ENCODE measurements at places on chromosomes 5 and 9.

DNA sequence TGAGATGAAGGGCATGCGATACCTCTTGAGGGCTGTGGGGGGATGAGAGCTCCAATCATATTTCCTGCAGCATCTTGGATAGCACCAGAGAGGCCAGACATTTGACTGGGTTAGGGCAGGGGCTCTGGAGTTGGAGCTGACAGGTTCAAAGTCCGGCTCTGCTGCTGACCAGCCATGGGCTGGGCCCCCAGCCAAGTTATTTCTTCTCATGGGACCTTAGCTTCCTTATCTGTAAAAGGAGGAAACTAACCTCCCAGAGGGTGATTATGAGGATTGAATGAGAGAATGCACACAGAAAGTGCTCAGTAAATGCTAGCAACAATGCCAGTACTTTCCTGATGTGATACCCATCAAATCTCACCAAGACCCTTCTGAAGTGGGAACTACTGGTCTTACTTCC, 65.2 kb upstream of the SLC25A51 start:
- DNase-seq = no peak

GRCh38 chr5:81878333-81878732, 93.5 kb upstream of the ATG10 start:
- DNase-seq = no peak

GRCh38 chr9:127776195-127776923, 2.1 kb downstream of the SH2D3C start:
- peak; percentile 67 for DNase-seq

DNA sequence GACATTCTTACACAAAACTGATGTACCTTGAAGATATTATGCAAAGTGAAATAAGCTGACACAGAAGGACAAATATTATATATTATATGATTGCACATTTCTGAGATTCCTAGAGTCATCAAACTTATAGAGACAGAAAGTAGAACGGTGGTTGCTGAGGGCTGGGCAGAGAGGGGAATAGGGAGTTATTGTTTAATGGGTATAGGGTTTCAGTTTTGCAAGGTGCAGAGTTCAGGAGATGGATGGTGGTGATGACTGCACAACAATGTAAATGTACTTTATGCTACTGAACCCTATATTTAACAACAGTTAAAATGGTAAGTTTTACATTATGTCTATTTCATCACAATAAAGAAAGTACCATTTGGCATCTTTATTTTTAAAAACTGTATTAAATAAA, 315.8 kb upstream of the POU5F2 start:
- no peak for DNase-seq

- no peak for DNase-seq
These were observed 39.3 kb upstream of the KIAA1958 start for GRCh38 chr9:112447283-112447761.

DNA sequence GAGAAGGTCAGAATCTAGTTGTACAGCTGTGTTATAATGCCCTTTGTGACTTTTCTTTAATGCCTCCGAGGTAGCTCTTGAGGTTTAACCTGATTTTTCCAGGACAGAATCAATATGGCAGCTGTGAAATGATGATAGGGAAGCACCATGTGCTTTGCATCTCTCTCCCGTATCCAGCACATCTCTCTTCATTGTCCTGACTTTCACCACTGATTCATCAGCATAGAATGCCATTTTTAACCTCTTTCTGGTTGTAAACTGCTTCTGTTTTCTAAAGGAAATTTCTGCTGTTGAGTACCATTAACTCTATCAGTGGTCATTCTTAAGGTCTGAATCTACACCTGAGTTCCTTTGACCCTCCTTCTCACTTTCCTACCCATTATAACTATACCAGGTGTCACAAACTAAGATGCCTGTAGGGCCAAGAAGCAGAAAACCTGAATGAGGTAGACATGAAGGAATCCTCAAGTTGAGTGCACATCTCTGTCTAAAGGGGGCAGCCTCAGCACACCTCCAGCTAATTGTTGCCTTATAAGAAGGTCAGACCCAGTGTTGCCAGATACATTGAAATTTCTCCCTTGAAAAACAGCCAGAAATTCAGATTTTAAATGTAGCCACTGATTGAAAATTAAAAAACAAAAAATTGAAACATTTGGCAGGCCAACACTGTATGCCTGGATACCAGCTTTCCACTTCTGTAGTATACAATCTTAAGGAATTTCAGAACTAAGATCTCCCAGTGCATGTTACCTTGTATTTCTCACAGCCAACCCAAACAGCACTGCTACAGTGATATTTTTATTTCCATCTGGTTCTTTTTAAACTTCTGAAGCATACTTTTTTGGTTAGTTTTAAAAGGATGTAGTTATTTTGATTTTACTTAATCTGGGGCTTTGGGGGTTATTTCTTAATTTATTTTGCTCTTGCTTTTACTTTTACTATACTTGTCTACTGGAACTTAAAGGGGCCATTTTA, 35.8 kb upstream of the TLX3 start:
- DNase-seq = no peak

DNA sequence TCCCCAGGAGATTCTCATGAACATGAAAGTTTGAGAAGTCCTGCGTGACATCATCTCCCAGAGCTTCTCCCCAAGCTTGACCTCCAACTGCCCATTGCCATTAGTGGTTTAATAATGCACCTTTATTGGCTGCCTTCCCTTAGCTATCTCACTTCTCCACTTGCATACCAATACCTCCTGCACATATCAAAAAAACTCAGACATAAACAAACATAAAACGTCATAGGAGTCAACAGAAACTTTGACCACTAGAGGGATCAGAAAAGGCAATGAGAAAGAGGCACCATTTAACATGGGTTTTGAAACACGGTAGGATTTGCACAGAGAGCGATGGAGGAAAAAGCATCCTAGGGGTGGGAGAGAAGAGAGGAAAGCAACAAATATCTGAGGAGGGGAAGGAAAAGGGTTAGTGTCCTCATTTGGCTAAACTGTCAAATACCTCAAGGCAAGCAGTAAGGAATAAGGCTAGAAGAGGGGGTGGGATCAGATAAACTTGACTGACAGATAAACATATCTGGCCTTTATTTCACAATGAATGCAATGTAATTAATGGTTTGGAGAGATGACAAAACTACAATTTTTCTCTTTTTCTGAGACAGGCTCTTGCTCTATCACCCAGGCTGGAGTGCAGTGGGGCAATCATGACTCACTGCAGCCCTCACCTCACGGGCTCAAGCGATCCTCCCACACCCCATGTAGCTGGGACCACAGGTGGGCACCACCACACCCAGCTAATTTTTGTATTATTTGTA, 27.0 kb downstream of the GNAQ start:
- no peak for DNase-seq

DNA sequence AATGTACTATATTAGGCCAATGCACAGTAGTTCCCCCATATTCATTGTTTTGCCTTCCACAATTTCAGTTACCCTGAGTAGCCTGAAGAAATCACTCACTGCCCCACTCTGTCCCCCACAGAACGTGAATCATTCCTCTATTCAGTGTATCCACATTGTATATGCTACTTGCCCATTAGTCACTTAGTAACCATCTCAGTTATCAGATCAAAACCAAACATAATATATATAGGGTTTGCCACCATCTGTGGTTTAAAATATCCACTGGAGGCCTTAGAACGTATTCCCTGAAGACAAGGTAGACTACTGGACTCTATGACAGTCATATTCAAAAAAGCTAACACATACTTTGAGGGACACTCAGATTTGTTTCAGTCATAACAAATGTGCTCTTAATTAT, 465.7 kb upstream of the RGMB start:
- DNase-seq = no peak

DNA sequence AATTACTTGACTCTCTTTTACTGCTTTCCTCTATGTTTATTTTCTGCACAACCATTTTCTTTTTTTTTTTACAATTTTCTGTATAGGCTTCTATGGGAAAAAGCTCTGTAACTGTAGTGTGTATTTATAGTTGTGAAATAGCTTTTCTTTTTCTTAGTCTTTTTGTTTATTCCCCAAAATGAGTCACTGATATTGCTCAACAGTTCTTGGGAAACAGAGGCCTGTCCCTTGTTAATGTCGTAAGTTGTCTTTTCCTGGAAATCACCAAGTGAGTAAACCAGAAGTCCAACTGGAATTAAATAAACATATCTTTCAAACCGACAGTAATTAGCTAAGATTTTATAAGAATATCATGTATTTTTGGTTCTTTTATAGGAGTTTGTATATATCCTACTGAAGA, 325.1 kb upstream of the PRR16 start:
- DNase-seq = no peak

- DNase-seq = no peak
These were observed 38.9 kb downstream of the CDH6 start for GRCh38 chr5:31232273-31232888.

DNA sequence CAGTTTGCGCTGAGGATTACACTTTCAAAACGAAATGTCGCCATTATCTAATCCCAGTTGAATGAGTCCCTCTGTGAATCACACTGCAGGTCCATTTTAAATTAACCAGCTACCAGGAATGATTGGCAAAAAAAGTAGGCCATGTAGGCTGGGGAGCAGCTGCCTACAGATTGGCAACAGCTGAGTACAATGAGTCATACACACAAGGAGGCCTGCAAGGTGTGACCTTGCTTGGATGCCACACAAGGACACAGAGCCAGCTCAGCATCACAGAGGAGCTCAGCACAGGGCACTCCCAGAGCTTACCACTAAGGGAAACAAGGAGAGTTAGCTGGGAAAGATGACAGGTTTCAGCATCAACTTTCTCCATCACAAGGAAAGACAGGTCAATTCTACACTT, 12.9 kb downstream of the HAVCR1 start:
- DNase-seq = no peak

DNA sequence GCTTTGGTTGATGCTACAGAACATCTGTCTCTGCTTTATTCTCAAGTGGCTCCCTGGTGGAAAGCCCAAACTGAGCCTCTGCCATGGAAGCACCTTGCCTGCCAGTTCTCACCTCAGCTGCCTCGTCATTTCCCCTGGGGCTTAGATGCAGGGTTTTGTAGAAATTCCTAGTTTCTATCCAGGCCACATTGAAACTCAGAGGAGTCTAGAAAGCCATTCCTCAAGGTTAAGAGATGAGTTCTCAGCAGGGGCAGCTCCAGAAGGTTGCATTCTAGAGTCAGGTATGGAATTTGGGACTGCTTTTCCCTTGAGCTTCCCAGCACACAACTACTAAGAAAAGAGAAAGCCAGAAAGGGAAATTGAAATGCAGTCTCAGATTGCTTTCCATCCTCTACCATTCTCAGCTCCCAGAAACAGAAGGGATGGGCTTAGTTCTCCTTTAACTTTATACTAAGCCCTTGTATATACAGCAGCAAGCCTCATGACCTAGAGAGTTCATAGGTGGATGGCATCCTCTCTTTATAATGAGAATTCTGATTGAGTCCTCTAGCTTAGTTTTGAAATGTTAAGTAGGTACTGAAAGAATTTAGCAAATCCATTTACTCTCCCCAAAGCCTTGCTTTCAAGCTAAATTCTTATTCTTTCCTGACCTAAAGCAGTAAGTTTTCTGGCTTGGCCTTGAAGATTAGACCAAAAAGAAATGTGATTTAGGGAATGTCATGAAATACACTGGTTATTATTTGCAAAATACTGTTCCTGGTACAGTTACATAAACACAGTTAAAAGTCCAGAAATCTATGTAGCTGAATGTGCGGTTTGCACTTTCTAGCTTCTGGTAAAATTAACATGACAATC, 66.0 kb upstream of the MEF2C start:
- DNase-seq = no peak

DNA sequence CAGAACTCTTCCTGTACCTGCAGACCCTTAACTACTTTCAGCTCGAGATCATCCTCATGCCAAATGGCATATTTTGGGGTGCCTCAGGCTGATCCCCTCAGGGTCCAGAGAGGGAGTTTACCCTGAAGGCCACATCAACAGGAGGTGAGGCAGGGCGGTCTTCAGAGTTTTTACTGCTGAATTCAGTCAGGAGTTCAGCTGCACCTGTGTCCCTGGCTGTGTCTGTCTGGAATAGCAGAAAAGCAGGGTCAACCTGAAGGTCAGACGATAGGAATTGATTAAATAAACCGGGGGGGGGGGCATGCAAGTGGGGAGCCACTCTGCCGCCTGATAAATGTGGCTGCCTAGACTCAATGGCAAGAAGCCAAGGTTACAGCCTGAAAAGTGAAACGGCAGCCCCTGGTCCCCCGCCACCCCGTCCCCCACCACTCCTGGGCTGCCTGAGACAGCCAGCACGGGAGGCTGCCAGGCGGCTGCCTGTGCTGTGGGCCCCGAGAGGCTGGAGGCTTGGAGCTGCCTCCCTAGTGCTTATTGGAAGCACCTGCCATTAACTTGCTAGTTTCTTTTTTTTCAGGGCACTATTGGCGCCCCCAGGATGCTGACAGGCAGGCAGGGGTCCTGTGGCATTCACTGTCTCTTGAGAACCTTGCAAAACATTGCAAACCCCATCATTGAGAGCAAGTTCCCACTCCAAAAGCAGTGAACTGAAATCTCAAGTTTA, 182.7 kb upstream of the PPP1R26 start:
- DNase-seq = no peak

DNA sequence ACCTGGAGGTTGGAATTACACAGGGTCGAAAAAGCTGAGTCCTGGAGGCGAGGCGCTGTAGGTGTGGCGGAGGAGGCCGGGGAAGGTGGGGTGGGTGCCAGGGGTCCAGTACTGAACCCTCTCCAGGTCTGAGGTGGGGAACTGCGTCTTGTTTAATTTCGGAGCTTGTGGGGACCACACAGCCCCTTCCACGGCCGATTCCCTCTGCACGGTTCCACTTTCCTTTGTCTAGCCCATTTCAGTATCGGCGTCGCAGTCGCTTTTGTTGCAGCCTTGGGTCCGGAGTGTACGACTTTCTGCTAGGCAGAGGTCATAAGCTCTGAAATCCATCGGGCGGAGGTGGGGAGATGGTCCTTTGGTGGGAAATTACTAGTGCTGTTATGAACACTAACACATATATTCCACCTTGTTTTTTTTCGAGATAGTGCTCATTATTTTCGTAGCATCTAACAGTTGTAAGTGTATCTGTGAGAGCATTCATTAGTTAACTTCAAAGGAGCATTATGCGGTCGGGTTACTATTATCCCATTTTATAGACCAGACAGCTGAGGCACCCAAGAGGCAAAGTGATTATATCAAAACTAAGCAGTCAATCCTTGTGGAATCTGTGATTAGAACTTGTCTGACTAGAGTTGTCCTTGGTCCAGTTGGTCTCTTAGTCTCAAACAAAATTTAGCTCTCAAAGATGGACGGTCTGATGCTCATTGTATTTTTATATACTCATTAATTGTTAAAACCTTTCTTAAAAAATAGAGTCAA, 737 bp downstream of the RNF180 start:
- DNase-seq = no peak

GRCh38 chr5:76517334-76517733, 105.9 kb downstream of the F2RL2 start:
- no peak for DNase-seq

GRCh38 chr9:89841456-89841855, 236.6 kb downstream of the GADD45G start:
- no peak for DNase-seq

Measured in stimulated activated CD4-positive, alpha-beta T cell treated with anti-CD3 and anti-CD28 coated beads, TNF-alpha, amount 100 ng/mL, for 48 hours (primary cell).